ENCODE measurements at places on chromosomes 6 and 20.

GRCh38 chr6:25404693-25405169 lies 125.6 kb downstream of the CARMIL1 start:
- no peak for DNase-seq

- DNase-seq, result no peak
These were observed 66.8 kb upstream of the CD93 start for GRCh38 chr20:23152902-23153301.

DNA sequence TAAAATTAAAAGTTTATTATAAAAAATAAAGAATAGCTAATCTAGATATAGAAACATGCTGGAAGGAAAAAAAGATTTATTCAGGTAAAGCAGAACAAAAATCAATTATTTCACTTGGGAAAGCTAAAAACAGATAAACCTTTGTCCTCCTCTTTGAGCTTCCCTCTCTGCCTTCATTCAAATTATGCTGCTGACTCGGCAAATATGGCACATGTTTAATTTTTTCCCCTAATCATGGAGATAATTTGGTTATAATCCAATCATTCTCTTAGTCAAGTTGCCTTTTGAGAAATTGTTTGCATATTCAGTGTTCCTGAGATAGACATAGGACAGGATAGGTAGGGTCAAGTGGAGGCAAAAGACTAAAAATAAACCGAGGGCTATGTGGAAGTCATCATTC lies 556.8 kb upstream of the PTCHD4 start:
- DNase-seq, result no peak

DNA sequence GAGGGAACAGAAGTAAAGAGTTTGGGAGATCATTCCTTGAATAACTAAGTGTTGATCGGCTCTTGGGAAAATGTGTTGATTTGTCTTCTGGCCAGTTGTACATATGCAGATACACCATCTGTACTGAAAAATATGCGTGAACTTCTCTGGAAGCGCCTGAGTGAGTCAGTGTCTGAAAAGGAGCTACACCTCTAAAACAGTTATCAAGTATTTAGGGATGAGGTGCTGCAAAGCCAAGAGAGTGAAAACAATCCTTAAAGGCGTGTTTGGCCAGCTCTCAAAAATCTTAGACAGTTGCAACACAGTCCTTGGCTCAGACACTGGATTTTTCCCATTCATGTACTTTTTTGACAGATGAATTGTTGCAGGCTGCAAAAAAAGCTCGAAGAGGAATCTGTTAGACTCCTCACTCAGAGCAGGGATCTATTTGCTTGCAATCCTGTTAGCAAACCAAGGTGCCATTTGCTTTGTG lies 61.3 kb downstream of the BMP6 start:
- DNase-seq, result peak; percentile 82

DNA sequence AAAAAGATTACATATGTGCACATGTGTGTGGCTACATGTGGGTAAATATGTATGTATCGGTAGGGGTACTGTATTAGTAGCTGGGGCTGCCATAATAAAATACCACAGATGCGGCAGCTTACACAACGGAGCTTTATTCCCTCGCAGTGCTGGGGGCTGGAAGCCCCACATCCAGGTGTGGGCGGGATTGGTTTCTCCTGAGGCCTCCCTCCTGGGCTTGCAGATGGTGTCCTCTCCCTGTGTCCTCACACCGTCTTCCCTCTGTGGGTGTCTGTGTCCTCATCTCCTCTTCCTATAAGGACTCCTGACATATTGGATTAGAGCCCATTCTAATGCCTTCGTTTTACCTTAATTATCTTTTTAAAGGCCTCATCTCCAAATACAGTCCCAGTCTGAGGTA lies 97.7 kb downstream of the LY86 start:
- no peak for DNase-seq

- no peak for DNase-seq
These were observed 53.4 kb downstream of the SLC24A3 start for GRCh38 chr20:19265646-19266374.

- DNase-seq, result no peak
These were observed 181.0 kb upstream of the RSPO3 start for GRCh38 chr6:126937426-126937825.

GRCh38 chr6:1131285-1132079 lies 180.4 kb upstream of the FOXQ1 start:
- DNase-seq, result peak; percentile 77

DNA sequence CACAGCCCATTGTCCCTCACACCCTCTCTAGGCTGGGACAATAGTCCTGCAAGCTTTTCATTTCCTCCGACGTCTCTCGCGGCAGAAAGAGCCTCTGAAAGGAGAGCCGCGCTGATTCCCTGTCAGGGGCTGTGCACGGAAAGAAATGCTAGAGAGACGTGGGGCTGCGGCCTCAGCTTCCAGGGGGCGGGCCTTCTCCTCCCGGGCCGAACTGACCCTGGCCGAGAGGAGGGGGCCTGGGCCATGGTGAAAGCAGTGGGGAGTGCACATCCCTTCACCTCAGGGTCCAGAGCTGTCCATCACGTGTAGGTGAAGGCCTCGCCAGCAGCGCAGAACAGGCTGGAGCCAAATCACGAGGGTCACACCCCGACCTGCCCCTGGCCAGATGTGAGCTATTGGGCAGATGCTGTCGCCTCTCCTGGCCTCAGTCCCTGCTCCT lies 220.4 kb downstream of the TAF4 start:
- no peak for DNase-seq

GRCh38 chr20:54251096-54251495 lies 43.2 kb downstream of the PFDN4 start:
- no peak for DNase-seq

- no peak for DNase-seq
These were observed 32.6 kb upstream of the VSTM2L start for GRCh38 chr20:37870294-37870693.

DNA sequence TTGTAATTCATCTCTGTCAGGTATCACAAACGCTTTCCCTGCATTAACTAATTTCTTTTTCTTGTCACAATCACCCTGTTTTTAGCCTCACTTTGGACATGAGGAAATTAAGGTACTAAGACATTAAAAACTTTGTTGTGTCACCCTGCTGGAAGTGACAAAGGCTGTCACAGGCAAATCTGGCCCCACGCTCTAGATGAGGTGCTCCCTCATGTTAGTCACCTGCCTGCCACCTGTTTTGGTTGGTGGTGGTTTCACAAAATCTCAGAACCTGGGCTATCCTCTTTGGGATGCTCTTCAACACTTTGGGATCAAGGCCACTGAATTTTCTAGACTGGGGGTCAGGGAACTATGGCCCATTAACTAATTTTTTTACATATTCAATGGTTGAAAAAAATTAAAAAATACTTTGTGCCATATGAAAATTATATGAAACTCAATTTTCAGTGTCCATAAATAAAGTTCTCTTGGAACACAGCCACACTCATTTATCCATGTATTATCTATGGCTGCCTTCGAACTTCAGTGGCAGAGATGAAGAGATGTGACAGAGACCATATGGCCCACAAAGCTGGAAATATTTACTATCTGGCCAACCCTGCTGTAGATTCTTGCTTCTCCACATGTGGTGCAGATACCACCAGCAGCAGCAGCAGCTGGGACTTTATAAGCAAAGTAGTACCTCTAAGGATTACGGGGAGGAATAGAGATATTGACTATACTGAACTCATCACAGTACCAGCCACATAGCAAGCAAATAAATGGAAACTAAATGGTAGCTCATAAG lies 16.1 kb upstream of the TNFAIP3 start:
- DNase-seq, result no peak

DNA sequence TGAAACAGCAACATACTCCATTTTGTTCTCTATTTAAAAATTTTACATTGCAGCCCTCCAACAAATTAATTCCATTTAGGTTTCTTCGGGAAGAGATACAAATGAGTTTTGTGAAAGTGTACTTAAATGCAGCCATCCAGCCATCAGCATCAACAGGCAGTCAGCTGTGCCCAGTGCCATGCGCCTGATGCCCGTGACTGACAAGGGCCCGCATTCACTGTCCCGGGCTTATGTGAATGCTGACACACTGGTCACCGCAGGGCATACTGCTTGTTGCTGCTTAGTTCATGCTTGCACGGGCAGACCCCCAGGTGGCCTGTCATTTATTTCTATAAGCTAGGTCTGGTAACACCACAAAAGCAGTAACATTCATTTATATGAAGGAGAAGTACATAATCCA lies 224.9 kb upstream of the QKI start:
- no peak for DNase-seq

DNA sequence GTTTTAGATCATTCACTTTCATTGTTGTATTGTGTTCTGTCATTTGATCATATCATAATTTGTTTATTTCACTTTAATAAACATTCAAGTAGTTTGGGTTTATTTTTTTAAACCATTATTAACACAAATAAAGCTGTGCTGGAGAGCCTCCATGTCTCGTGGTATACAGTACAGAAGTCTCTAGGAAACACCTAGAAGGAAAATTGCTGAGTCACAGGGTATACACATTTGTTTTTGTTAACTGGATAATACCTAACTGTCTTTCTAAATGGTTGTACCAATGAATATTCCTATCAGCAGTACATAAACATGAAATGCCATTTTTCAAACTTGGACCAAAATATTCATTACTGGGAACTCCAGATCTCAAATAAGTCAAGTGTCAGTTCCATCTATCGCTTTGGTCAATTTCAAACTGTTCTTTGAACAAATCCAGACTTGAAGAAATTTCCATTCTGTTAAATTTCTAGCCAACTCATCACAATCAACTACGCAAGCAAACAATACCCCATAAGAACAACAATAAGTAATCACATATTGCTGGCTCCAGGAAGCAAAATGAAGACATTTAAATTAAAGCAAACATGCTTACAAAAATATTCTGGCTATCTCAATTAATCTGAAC lies 138.1 kb downstream of the ATXN1 start:
- DNase-seq, result peak; percentile 35

GRCh38 chr20:2509794-2510193 lies 1.1 kb upstream of the ZNF343 start:
- DNase-seq, result no peak

GRCh38 chr6:124822204-124822613 lies 140.0 kb upstream of the RNF217 start:
- DNase-seq, result no peak

GRCh38 chr6:51963980-51964379 lies 123.4 kb downstream of the PKHD1 start:
- no peak for DNase-seq

DNA sequence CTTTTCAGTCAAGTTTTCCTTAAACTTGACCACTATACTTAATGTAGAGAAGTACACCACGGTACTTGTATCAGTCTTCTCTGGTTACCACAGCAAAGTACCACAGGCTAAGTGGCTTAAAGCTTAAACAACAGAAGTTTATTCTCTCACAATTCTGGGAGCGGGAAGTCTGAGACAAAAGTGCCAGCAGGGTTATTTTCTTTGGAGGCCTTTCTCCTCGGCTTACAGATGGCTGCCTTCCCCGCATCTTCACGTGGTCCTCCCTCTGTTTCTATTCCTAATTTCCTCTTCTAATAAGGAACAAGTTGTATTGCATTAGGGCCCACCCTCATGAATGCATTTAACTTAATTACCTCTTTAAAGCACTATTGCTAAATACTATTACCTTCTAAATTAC lies 258.0 kb downstream of the PLCB1 start:
- DNase-seq, result no peak

- DNase-seq, result no peak
These were observed 372.0 kb downstream of the PLCB1 start for GRCh38 chr20:8504030-8504429.

DNA sequence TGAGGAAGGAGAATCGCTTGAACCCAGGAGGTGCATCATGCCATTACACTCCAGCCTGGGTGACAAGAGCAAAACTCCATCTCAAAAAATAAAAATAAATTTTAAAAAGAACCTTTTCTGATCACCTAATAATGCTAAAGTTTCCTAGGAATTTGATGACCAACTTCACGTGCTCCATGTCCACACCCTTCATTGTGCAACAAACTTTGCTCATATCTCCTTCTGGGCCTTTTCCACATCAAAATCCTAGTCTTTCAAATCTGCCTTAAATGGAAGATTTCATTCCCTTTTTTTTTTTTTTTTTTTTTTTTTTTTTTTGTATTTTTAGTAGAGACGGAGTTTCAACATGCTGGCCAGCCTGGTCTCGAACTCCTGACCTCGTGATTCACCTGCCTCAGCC lies 112.5 kb upstream of the LOC128125822 start:
- no peak for DNase-seq

- no peak for DNase-seq
These were observed 7.0 kb upstream of the FOXP4 start for GRCh38 chr6:41539204-41539603.

DNA sequence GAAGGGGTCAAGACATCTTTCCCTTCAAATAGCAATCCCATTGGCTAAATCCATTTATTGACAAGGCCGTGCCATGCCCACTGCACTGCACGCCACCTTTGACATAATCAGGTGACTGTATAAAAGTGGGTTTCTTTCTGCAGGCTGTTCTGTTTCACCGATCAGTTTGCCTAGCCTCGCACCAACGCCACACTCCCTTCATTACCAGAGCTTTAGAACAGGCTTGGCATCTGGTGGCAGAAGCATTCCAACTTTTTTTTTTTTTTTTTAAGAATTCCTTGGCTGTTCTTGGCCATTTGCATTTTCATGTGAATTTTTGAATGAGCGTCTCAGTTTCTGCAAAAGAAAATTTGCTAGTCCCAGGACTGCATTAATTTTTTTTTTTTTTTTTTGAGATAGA lies 78.1 kb downstream of the PPP1R3G start:
- no peak for DNase-seq

- no peak for DNase-seq
These were observed 34.7 kb downstream of the HM13 start for GRCh38 chr20:31548820-31549512.
